Progenitor cell of endocrine pancreas (in vitro differentiated cells): ENCODE measurements at places on chromosomes 1 and 21.

GRCh38 chr1:170518965-170519364, 13.0 kb upstream of the GORAB start:
- H3K27ac ChIP-seq = no peak overlapping the region
- no peak overlapping the region for H3K4me3 ChIP-seq
- H3K27me3 ChIP-seq = no peaks in the 10 kb centered on the region
- H3K4me1 ChIP-seq = no peaks in the 10 kb centered on the region
- H3K36me3 ChIP-seq = no peaks in the 10 kb centered on the region

DNA sequence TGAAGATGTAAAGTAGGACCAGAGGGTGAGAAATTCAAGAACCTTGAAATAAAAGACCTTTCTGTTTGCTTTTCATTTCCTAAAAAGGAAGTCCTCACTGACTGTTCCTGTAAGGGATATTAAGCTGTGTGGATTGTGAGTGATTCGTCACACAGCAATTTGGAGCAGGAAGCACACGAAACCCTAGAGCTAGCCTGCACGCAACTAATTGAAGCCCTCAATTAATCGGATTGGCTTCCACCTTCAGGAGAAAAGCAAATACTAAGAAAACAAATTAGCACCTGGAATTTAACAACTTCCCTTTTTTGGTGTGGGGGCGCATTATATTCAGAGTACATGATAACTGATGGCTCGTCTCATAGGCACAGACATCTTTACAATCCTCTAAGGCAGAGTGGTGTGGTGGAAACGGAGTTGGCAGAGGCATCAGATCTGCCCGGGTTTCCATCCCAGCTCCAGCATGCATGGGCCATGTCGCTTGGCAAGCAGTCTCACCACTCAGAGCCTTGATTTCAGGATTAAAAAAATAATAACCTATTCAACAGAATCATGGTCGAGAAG, 95.2 kb downstream of the KCNJ15 start:
- peaks cover 44% of the 10 kb centered on the region for H3K27me3 ChIP-seq
- no peaks in the 10 kb centered on the region for H3K36me3 ChIP-seq
- no peak for DNase-seq

GRCh38 chr1:181115368-181115684, 26.8 kb downstream of the IER5 start:
- H3K27ac ChIP-seq = no peak overlapping the region
- no peak overlapping the region for H3K4me3 ChIP-seq
- peaks cover 26% of the 10 kb centered on the region for H3K27me3 ChIP-seq

GRCh38 chr1:200073286-200073637, 45.8 kb downstream of the NR5A2 start:
- no peak for DNase-seq
- no peak overlapping the region for H3K4me3 ChIP-seq
- no peaks in the 10 kb centered on the region for H3K27me3 ChIP-seq

DNA sequence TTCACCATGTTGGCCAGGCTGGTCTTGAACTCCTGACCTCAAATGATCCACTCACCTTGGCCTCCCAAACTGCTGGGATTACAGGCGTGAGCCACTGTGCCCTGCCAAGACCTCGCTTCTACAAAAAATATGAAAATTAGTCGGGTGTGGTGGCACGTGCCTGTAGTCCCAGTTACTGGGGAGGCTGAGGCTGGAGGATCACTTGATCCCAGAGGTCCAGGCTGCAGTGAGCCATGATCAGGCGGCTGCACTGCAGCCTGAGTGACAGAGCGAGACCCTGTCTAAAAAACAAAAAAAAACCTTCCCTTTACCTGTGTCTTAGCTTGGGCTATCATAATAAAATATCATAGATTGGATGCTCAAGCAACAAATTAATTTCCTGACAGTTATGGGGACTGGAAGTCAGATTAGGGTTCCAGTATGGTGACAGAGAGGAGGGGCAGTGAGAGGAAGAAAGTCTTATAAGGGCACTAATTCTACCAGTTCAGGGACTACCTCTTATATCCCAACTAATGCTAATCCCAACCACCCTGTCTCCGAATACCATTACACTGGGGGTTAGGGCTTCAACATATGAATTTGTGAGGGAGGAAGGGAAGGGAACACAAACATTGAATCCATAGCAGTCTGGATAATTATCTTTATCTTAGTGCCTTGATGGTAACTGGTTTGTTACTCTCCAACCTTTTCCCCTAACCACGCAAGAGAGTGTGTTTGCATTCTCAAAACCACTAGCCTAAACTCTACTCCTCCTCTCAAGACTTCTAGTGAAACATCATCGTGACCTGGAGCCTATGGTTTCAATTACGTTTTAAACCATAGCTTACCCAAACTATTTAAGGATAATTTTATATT, 1.0 kb upstream of the NAXE start:
- H3K27ac ChIP-seq = no peak overlapping the region
- no peak for DNase-seq
- peaks cover 2% of the 10 kb centered on the region for H3K27me3 ChIP-seq

DNA sequence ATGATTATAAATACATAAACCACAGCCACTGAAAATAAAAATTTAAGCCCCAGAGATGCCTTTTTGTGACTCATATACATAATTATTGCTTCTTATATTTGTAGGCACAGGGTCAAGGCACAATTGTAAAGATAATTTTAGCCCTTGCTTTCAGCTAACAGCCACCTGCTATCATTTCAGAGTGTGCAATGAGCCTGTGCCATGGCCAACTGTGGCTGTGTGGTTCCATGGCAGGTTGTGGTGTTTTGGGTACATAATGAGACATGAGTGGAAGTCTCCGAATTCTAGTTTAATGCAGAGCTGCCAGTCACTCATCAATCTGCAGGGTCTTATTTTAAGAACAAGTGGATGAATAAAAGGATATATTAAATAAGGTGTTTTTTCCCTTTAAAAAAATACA, 346.9 kb upstream of the SNX7 start:
- no peak overlapping the region for H3K4me3 ChIP-seq
- no peak overlapping the region for H3K27ac ChIP-seq
- no peaks in the 10 kb centered on the region for H3K36me3 ChIP-seq
- H3K27me3 ChIP-seq = no peaks in the 10 kb centered on the region

DNA sequence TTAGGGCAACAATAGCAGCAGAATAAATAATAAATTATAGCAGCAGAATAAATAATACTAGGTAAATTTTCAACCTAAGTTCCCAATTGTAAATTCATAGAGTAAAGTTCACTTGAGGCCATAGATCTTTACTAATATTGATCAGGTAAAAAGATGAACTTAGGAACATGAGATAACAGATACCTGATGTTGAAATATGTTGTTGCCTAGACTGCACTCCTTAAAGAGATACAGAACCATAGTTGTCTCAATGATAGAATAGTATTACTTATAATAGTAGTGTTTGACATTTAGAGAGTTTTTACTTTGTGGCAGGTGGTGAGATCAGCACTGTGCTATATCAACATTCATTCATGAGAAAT, 378 bp upstream of the F13B start:
- no peak overlapping the region for H3K4me3 ChIP-seq
- H3K27me3 ChIP-seq = no peaks in the 10 kb centered on the region
- H3K27ac ChIP-seq = no peak overlapping the region
- DNase-seq = no peak
- H3K4me1 ChIP-seq = peaks cover 2% of the 10 kb centered on the region

GRCh38 chr1:229164836-229165735, 105.8 kb upstream of the RAB4A start:
- no peak overlapping the region for H3K4me3 ChIP-seq
- H3K27ac ChIP-seq = peak overlapping the region; percentile 18
- no peak for DNase-seq
- H3K36me3 ChIP-seq = no peaks in the 10 kb centered on the region

GRCh38 chr1:176522310-176522845, 59.4 kb downstream of the PAPPA2 start:
- no peak for DNase-seq
- peaks cover 4% of the 10 kb centered on the region for H3K27me3 ChIP-seq

DNA sequence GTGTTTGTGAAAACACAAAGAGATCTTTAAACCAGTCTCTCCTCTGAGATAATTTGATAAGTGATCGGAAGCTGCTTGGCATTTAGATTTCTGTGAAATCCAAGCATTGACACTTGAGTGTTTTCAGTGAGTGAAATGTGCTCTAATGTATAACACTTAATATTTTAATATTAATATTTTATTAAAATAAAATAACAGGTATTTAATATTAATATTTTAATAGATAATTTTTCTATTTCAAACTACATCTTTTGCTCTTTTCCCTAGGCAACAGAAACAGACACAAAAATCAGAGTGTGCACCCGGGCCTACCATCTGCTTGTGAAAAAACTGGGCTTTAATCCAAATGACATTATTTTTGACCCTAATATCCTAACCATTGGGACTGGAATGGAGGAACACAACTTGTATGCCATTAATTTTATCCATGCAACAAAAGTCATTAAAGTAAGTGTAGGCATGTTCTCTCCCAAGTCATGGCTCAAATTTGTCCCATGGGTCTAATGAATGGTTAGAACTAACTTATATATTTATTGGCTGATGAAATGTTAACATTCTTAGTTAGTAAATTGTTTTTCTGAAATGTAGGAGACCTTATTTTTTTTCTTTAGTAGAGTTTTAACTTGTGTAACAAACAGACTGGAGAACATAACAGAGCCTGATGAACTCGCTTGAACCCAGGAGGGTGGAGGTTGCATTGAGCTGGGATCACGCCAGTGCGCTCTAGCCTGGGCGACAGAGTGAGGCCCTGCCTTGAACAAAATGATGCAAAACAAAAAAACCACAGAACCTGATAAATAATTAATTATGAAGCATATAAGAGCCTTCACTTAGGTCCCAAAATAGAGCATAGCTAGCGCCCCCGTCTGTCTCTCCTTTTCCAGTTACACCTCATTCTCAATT, 55.2 kb downstream of the MTR start:
- DNase-seq = no peak
- no peak overlapping the region for H3K4me3 ChIP-seq
- H3K27ac ChIP-seq = no peak overlapping the region
- H3K36me3 ChIP-seq = peaks cover 19% of the 10 kb centered on the region
- no peaks in the 10 kb centered on the region for H3K27me3 ChIP-seq

GRCh38 chr1:40300651-40301050, 16.4 kb downstream of the COL9A2 start:
- H3K27ac ChIP-seq = no peak overlapping the region
- no peaks in the 10 kb centered on the region for H3K27me3 ChIP-seq
- no peaks in the 10 kb centered on the region for H3K36me3 ChIP-seq
- H3K4me1 ChIP-seq = no peaks in the 10 kb centered on the region
- no peak overlapping the region for H3K4me3 ChIP-seq

- no peaks in the 10 kb centered on the region for H3K36me3 ChIP-seq
- H3K27ac ChIP-seq = no peak overlapping the region
- H3K4me1 ChIP-seq = peaks cover 4% of the 10 kb centered on the region
Observed at GRCh38 chr1:164333387-164333786, 225.6 kb upstream of the PBX1 start.

- H3K27ac ChIP-seq = no peak overlapping the region
- H3K4me1 ChIP-seq = peaks cover 26% of the 10 kb centered on the region
- DNase-seq = no peak
- no peak overlapping the region for H3K4me3 ChIP-seq
- H3K27me3 ChIP-seq = peaks cover 59% of the 10 kb centered on the region
Observed at GRCh38 chr1:203364094-203364801, 13.3 kb upstream of the FMOD start.

DNA sequence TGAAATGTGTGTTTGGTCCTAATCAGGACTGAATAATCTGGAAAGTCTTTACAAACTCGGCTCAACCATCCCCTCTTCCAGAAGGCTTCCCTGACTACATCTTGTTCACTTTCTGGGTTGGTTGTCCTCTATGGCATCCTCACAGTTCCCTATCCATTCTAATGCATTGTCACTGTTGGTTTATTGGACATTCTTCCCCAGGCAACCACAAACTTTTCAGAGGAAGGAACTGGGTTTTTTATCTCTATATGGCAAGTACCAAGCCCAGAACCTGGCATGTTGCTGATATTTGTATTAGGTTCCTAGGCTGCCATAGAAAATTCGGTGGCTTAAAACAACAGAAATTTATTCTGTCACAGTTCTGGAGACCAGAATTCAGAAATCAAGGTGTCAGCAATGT, 363.5 kb upstream of the ST6GALNAC5 start:
- H3K27ac ChIP-seq = no peak overlapping the region
- H3K4me1 ChIP-seq = peaks cover 17% of the 10 kb centered on the region
- H3K4me3 ChIP-seq = no peak overlapping the region
- H3K36me3 ChIP-seq = no peaks in the 10 kb centered on the region

- no peaks in the 10 kb centered on the region for H3K27me3 ChIP-seq
- H3K36me3 ChIP-seq = peaks cover 13% of the 10 kb centered on the region
- H3K4me1 ChIP-seq = peaks cover 89% of the 10 kb centered on the region
- H3K4me3 ChIP-seq = peak overlapping the region; percentile 19
Observed at GRCh38 chr1:43547538-43548072, 16.9 kb downstream of the PTPRF start.

DNA sequence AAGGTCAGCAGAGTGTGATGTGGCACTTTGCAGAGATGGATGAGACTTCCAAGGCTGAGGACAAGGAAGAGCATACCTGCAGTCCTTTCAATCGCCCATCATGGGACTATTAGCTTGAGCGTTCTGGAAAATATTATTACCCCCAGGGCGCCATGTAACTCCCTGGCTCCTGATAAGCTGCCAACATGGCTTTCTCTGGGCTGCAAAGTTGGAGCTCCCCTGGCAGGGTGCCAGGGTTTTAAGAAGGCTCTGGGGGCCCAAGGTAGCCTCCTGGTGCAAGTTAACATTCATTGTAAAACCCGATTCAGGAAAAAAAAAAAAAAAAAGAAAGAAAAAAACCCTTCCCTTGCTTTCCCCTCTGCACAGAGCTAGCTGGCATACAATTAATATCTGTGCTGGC, 196.7 kb downstream of the PBX1 start:
- H3K27ac ChIP-seq = no peak overlapping the region
- no peaks in the 10 kb centered on the region for H3K27me3 ChIP-seq
- no peak overlapping the region for H3K4me3 ChIP-seq
- DNase-seq = no peak
- H3K36me3 ChIP-seq = peaks cover 7% of the 10 kb centered on the region
- peaks cover 25% of the 10 kb centered on the region for H3K4me1 ChIP-seq

DNA sequence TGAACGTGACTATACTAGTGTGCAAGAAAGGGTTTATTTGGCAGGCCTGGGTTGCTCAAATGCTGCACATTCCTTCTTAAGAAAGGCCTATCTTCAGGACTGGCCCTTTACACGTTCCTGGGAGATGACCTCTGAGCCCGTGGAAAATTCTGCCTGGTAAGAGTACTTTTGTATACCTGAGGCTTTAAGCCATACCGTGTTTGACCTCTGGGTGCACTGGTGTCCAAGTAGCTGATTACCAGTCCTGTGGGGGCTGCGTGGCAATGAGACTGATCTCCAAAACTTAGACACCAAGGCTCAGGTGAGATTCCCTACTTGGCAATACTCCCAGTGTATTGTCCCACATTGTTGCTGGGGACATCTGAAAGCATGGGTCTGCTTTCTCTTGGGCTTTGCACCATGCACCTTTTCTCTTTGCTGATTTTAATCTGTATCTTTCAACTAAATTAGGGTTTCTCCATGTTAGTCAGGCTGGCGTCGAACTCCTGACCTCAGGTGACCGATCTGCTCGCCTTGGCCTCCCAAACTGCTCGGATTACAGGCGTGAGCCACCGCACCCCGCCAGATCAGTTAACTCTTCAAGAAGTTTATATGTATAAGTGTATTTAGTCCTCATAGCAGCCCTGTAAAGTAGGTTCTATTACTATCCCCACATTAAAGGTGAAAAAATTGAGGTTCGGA, 44.5 kb downstream of the TRIM33 start:
- no peaks in the 10 kb centered on the region for H3K27me3 ChIP-seq
- peaks cover 4% of the 10 kb centered on the region for H3K36me3 ChIP-seq
- H3K27ac ChIP-seq = no peak overlapping the region
- DNase-seq = no peak

GRCh38 chr1:221711063-221711577, 30.8 kb downstream of the DUSP10 start:
- no peaks in the 10 kb centered on the region for H3K27me3 ChIP-seq
- H3K4me1 ChIP-seq = peaks cover 63% of the 10 kb centered on the region
- H3K4me3 ChIP-seq = no peak overlapping the region
